ENCODE measurements at places on chromosomes 5 and 9.

GRCh38 chr9:95365766-95366165, 48.3 kb upstream of the FANCC start:
- DNase-seq: no peak

DNA sequence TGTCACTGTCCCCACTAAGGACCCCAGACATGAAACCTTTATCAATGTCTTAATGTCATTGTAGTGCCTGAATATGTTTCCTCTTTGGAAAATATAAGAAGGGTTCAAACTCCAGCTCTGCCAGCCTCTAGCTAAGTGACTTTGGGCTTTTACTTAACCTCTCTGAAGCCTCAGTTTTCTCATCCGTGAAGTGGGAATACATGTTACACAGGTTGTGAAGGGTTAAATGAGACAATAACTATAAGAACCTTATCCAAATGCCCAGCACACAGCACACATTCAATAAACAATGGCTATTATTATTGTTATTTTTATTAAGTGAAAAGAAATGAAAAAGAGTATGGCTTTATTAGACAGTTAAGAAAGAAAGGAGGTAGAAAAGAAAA, 15.7 kb upstream of the IGFBPL1 start:
- DNase-seq: no peak

GRCh38 chr9:108543251-108543778, 312.5 kb downstream of the ACTL7B start:
- DNase-seq: no peak

DNA sequence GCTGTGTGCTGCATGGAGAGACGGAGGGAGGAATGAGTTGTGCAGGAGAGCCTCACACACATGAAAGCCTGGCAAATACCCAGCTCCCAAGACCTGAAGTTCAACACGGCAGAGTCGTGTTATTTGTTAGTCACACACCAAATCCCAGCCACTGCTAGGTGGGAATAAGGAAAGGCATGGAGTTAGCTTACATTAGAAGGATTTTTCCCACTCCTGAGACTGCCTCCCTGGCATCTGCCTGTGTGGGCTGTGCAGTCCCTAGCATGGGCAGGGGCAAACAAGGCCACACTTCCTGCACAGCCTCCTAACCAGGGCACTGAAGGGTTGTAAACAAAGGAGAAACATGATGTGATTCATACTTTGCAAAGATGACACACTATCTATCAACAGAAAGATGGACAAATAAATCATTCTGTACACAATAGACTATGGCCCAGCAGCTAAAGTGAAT, 306.8 kb downstream of the SPOCK1 start:
- no peak for DNase-seq

- no peak for DNase-seq
Observed at GRCh38 chr9:3502560-3503398, 23.0 kb downstream of the RFX3 start.

- no peak for DNase-seq
Observed at GRCh38 chr9:18906656-18907395, 126.2 kb downstream of the SAXO1 start.

DNA sequence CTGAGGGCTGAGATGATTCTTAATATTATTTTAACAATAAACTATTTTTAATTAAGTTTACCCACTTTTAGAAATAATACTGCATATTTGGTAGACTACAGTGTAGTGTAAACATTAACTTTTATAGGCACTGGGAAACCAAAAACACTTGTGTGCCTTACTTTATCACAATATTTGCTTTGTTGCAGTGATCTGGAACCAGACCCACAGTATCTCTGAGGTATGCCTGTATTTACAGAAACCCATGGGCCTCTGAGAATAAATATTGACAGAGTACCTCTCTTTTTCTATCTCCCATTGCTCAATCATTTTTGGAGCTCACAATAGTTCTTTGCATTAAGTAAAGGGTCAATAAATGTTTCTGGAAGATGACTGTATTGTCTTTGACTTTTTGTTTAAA, 73.3 kb downstream of the SLCO4C1 start:
- no peak for DNase-seq
